Nucleus accumbens (tissue), 56 donors: ENCODE measurements at places on chromosomes 12 and 14.
A peak's percentile ranks its signal among the peaks of the same experiment; 100 is the strongest.

DNA sequence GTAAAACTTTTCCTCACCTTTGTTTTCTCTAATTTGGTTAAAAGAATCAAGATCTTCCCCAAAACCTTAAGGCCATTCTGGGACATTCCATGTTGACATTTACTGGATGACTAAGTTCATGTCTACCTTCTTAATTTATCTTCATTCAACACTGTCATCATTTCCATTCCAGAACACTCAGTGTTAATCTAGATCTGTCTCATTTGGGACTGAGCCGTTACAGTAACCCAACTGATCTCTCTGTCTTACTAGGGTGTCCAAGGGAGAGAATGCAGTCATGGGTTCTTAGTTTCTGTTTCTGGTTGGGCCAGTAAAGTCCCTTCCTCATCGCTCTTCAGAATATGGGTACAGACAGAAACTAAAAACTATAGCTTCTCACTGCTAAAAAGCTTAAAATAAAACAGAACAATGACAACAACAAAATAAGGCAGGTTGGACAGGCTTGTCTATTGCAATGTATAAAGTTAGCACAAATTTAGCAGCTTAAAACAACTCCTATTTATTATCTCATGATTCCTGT, 144.8 kb downstream of the ASCL1 start:
- no peak for DNase-seq

GRCh38 chr14:70011098-70011497, 131.9 kb downstream of the SMOC1 start:
- DNase-seq = no peak

GRCh38 chr14:30906752-30907658, 32.6 kb downstream of the COCH start:
- no peak for DNase-seq

GRCh38 chr14:78959674-78960264, 789.6 kb downstream of the NRXN3 start:
- DNase-seq = peak; percentile 87

- DNase-seq = no peak
These were observed 10.7 kb downstream of the PRH1 start for GRCh38 chr12:10873378-10873777.

DNA sequence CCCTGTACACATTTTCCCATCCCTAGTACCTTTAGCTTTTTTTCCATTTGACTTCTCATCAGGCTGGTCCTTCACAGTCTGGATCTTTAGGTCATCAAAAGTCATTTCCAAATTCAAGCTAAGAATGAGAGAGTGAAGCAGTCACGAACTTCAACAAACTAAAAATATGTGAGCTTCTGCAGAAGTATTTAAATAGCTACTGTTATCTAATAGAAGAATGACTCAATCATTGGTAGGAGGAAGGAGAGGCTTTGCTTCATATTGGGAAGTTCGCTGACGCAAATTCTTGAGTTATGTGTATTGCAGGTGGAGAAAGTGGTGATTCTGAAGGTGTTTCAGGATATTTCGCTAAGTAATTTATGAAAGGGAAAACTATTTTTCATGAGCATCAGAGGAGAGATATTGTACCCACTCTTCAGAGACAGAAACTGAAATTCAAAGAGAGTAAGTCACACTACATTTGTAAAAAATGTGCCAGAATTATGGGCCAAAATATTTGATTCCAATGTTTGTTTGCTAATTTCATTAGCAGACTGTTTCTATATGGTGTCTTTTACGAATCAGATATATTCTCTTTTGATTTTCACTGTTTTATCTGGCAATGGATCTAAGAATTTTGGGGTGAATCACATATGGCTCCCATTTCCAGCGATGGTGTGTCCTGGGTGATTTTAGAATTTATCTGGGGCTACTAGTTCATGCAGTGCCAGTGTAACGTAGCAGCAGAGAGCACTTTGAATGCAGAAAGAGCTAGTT, at the start of gene OLR1:
Gene OLR1 (minus strand): TSS at position 160 of the 756 bp plus-strand sequence. CDS start 55 bp downstream, at position 105.
- no peak for DNase-seq

GRCh38 chr12:12927211-12928079, 24.5 kb downstream of the GPRC5D start:
- no peak for DNase-seq

- DNase-seq = no peak
These were observed 27.0 kb upstream of the ULK1 start for GRCh38 chr12:131867471-131867870.

DNA sequence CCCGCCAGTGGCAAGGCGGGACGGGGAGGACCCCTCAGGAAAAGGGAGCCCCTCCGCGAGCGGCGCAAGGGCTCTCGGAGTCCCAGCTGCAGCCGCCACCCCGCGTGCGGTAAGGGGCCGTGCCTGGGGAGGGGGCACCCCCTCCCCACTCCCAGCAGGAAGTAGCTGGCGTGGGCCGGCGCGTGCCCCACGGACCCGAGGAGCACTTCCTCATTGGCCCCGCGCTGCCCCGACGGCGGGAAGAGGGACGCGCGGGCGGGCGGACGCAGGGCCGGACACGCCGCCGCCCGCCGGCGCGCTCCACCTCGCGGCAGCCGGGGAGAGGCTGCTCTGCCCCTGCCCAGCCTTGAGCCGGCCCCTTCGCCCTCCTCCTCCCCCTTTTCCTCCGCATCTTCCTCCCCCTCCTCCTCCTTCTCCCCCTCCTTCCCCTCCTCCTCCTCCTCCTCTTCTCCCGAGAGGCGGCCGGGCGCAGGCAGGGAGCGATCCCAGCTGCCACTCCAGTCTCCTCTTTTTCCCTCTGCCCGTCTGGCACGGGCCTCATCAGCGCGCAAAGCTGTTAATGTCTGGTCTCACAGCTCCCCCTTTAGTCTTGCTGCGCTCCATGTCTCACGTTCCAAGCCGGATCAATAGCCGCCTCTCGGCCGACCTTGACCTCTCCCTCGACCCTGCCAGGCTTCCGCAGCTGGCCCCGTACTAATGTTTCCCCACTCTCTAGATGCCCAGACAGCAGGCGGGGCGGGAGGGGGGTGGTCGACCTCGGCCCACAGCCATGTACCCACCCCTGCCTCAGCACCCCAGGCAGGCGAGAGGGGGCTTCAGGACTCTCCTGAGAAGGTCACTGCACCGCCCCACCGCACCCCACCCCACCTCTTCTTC, 2.6 kb upstream of the BCL11B start:
- peak; percentile 78 for DNase-seq

DNA sequence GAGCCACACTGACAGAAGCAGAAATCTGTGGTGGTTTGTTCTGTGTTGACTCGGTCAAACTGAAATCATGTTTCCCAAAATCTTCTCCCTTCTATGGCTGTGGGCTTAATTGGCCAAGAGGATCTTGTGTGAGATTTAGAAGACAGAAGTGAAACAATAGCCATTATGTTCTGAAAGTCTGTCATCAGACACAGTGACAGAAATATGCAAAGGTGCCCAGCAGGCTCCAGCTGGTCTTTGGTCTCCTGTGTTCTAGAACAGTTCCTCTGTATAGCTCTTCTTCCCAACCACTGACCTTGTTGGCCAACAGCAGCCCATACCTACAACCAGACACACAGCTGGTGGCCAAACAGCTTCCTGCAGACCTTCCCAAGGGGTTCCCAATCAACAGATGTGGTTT, 25.0 kb upstream of the COCH start:
- no peak for DNase-seq

GRCh38 chr12:59240048-59240447, 319.7 kb upstream of the LRIG3 start:
- no peak for DNase-seq

DNA sequence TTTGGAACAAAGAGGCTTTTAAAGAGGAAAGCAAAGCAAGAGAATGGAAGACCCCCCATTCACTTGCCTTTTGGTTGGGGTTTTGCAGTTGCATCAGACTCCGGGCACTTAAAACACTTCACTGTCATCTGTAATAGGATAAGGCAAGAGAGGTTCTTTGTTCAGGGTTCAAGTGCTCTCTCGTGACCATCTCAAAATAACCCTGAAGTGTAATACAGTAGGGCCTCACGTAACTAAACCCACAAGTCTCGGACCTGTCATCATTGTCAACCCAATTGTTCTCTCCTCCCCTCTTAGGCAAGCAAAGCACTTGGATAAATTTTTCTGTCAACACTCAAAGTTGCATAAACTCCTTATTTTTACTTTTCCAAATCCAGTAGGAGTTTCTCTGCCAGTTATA, 26.9 kb upstream of the MYBPC1 start:
- no peak for DNase-seq

DNA sequence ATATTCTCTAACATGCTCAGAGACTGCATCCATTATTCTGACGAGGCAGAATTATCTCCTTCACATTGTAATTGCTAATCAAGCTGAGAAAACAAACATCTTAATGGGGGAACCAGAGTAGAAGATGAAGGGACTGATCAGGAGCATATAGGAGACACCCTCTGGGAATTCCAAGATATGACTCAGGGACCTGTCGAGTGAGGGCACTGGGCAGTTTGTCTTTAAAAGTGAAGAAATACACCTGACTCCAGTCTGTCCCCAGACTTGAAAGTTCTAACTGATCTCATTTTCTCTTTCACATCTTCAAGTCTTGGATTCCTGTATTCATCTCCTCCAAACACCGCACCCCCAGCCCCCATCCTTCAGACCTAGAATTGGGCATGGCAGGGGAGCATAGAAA, 226.9 kb upstream of the PLXNC1 start:
- DNase-seq = no peak

DNA sequence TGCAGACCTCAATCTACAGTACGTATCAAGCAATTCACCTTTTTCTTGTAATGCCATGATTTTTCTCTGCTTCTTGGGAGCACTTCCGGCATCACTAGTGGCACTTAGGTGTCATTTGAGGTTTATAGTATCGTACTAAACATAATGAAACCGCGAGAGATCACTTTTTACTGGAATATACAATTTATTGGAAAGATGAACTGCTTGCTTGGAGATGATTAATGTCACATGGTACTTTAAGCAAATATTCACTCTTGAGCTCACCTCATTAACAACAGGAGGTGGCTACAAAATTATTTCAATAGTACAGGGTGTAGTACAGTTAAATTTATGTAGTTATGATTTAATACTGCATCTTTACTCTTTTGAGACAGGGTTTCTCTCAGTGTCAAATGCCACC, 11.5 kb downstream of the FUT8 start:
- DNase-seq = no peak
